ENCODE measurements at places on chromosomes 7 and 10. TPM values are rescaled to one million over a fixed set of nuclear protein-coding genes. Genes with fewer than 3 reads are reported as not detected.

DNA sequence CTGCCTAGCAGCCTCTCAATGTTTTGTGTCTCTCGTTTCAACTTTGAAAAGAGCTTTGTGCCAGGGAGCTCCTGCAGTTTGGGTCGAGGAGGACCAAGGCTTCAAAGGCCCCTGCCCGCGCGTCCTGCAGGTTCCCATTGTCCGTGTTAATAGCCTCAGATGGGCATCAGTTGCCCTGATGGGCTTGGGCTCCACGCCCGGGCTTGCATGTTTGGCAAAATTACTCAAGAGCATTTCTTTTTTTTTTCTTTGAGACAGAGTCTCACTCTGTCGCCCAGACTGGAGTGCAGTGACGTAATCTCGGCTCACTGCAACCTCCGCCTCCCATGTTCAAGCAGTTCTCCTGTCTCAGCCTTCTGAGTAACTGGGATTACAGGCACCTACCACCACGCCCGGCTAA, 636.6 kb downstream of the SDK1 start:
- H3K4me3 ChIP-seq: no peak overlapping the region
- no peaks in the 10 kb centered on the region for H3K4me1 ChIP-seq
- DNase-seq: no peak
- H3K27me3 ChIP-seq: no peaks in the 10 kb centered on the region

GRCh38 chr10:100265821-100266485, 1.5 kb downstream of the CWF19L1 start:
- H3K4me1 ChIP-seq: no peaks in the 10 kb centered on the region
- no peaks in the 10 kb centered on the region for H3K36me3 ChIP-seq
- no peaks in the 10 kb centered on the region for H3K27me3 ChIP-seq
- H3K4me3 ChIP-seq: peak overlapping the region; percentile 18
- no peak overlapping the region for H3K27ac ChIP-seq
- peak; percentile 3 for DNase-seq

- H3K4me1 ChIP-seq: no peaks in the 10 kb centered on the region
- H3K36me3 ChIP-seq: no peaks in the 10 kb centered on the region
- H3K4me3 ChIP-seq: no peak overlapping the region
- no peaks in the 10 kb centered on the region for H3K27me3 ChIP-seq
- no peak overlapping the region for H3K27ac ChIP-seq
Observed at GRCh38 chr10:44771233-44771995, 139.7 kb upstream of the TMEM72 start.

Gene NPSR1
- polyA plus RNA-seq: not detected

Gene PRPS1L1
- not detected for polyA plus RNA-seq

Gene GJD4
- polyA plus RNA-seq: not detected

Gene AGAP9
- 3.2 TPM for polyA plus RNA-seq
